ENCODE measurements at places on chromosomes 7 and 10. TPM values are rescaled to one million over a fixed set of nuclear protein-coding genes. Genes with fewer than 3 reads are reported as not detected.

Gene FXYD4
- total RNA-seq = not detected

Gene CCDC201
- not detected for total RNA-seq

Gene ADARB2
- total RNA-seq = 8.2 TPM

Gene SPDYE11
- total RNA-seq = not detected

Gene GSTO2
- 2.2 TPM for total RNA-seq

Gene ADAM22
- total RNA-seq = 111 TPM

Gene LEP
- 0.09 TPM for total RNA-seq

Gene GIMAP2
- total RNA-seq = 3.1 TPM

Gene RPP38
- 5.9 TPM for total RNA-seq

- DNase-seq = no peak
Measured at GRCh38 chr7:29391262-29391661, 172.4 kb upstream of the PRR15 start.

DNA sequence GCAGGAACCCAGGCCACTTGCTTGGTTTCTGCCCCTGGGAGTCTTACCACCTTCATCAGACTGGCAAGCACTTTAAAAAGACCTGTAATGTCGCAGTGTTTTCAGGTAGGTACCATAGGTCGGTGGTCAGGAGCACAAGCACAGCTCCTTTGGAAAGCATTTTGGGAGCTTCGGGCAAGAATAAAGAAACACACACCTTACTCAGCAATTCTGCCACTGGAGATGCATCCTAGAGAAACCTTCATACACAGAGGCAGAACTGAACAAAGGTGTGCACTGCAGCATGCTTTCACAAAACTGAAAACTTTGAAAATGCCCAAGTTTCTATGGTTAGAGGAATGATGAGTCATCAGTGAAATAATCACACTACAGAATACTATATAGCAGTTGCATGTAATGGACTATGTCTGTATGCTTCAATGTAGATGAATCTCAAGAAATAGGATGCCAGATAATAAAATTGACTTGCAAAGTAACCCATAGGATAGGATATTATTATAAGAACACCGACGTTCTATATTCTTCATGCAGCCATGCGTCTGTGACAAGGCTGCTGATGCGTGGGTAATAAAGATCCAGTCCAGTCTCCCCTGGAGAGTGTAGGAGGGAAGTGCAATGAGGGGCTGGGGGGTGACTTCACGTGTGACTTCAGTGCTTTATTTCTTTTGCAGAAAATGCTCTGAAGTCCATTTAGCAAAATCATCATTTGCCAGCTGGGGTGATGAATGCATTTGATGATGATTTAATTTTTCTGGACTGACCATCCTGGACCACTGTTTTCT lies 309.5 kb downstream of the WDR37 start:
- no peak for DNase-seq

DNA sequence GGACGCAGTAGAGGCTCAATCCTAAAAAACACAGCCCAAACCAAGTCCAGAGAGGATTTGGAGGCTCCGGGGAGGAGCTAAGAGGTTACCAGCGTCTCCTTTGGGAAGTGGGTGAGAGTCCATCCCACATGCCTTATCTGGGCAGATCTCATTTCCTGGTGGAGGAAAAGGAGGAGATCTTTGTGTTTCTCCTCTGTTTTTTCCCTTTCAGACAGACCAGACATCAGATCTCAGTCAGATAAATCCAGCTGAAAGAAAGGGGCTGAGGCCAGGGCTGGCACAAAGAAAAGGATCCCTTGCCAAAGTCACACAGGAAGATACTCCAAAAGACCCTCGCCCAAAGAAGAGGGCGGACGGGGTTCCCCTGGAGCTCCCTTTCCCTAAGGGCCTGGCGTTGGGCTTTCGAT lies 58.3 kb upstream of the COMTD1 start:
- DNase-seq = no peak

DNA sequence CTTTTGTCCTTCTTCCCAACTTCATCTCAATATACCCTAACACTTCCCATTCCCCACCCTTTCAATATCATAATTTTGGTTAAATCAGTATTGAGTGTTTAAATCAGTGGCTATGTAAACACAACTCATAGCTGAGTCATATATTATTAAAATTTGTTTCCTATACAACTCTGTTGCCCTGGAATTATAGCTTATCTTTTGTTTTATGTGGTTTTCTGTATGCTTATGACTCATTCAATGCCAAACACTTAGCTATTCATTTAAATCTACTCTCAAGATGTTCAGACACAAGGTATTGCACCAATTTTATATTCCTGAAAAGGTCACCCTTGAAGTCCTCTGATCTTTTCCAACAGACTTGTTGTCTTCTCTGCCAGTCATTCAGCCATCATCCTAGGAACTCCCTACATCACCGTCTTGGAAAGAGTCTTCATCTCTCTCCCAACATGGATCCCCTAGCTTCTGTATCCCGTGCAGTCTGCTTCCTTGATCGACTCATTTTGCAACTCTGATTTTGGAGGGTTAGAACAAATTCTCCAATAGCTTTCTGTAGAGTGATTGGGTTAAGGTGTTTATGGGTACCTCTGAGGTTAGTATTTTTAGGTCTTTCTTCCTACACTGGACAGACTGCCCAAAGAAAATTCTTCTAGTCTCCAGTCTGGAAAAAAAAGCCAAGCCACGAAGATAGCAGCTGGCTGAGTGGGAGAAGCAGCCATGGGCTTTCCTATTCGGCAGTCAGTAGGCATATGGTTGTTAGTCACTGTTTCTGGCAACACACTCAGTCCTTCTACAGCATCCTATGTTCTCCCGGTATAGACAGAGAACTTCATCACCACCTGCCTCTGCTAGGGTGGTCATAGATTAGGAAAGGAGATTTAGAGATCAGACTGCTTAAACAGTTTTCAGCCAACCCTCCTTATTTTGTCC lies 102.1 kb downstream of the CRPPA start:
- DNase-seq = no peak

DNA sequence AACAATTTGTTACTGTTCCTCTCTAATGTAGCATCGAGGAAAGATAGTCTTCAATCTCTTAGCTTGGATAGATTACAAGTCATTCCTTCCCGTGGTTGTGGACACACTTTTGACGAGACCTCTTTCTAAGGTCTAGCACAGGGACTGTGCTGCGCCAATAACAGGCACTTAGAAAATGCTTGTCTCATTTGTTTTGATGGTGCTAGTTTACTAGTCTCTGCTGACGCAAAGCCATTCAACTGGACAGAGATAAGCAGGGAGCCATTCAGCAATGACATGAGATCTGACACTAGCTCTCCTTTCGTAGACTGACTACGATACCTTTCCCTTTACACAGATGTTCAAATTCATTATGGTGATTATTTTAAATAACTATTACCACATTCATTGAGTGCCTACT lies 6.4 kb upstream of the JAZF1 start:
- DNase-seq = no peak

- DNase-seq = no peak
Measured at GRCh38 chr10:44467900-44468299, 83.0 kb upstream of the CXCL12 start.

DNA sequence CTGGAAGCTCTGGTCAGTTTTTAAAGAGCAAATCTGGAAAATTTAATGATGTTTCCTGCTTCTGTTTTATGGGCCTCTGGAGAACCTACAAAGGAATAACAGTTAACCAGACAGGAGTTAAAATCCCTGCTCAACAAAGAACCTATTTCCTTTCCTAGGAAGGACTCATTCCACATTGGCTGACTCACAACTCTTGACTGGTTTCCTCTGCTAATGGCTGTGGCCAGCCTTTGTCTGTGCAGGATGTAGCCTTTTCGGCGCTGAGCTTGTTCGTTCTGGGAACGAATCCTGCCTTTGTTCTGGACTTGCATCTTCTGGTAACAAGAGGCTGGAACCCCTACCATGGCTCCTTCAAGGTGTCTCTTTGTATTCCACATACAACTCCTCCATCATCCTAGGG lies 112.8 kb upstream of the PDCD4 start:
- DNase-seq = no peak

DNA sequence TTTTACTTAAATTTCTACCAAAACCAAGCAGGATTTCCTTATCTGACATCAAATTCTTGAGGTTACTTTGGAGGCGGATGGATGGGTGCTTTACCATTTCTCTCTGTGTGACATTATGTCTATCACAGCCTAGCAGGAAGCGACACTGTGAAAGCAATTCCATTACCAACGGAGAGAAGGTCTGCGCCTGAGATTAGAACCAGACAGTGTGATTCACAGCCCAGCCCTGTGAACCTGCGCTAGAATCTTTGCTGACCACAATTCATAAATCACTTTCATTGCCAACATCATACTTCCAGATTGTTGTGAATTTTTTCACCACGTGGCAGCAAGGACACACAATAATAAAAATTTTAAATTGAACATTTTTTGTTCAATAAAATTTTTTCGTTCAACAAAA lies 126.5 kb downstream of the CUBN start:
- DNase-seq = no peak

DNA sequence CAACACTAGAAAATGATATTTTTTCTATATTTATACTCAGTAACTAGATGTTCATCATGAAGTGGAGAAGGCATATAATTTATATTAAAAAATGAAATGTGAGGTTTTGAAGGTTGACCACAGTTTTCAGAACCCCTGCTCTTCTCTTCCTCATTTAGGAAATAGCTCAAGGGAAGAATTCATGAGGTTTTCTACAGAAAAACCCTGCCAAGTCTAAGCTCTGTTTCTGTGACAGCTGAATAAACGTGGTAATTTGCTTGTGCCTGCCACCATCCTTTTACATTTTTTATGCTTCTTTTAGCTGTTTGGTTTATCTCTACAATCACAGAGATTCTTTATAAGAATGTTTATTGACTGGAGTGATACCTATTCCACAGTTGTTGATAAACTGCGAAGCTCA lies 630.3 kb upstream of the POT1 start:
- DNase-seq = no peak

DNA sequence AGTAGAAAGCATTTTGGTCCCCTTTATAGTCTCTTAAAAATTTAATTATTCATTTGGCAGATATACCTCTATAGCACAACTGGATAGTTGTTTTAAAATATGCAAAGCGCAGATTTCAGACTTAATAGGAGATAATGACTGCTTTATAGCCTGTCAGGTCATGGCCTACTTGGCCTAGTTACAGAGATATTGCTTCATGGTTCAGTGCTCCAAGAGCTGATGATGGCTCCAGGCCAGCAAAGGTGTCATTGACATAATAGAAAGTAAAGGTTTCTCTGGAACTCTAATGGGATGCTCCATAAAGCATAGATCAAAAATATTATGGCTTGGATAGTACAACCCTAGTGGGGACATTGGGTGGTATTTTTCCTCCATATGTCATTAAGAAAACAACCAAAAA lies 285.7 kb downstream of the NXPH1 start:
- DNase-seq = peak; percentile 1

DNA sequence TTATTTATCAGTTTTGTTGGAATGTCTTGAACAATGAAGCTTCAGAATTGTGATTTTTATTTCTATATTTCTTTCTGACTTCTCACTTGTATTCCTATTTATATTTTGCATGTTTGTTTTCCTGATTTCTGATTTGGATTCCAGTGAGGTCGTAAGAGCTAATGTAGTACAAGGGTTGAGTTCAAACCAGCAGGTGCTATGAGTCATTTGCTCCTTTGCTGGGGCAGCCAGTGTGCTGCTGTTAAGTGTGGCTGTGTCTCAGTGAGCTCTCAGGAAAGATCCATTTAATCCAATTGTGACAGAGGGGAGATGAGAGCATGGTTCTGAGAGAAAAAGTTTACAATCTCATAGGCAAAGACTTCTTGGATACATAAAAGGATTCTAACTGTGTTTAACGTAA lies 48.6 kb downstream of the MCU start:
- DNase-seq = no peak

GRCh38 chr10:62856021-62856420 lies 39.9 kb upstream of the EGR2 start:
- DNase-seq = no peak

- no peak for DNase-seq
Measured at GRCh38 chr10:113148901-113149300, 198.9 kb downstream of the TCF7L2 start.

- DNase-seq = no peak
Measured at GRCh38 chr10:33735464-33735923, 401.0 kb upstream of the NRP1 start.

DNA sequence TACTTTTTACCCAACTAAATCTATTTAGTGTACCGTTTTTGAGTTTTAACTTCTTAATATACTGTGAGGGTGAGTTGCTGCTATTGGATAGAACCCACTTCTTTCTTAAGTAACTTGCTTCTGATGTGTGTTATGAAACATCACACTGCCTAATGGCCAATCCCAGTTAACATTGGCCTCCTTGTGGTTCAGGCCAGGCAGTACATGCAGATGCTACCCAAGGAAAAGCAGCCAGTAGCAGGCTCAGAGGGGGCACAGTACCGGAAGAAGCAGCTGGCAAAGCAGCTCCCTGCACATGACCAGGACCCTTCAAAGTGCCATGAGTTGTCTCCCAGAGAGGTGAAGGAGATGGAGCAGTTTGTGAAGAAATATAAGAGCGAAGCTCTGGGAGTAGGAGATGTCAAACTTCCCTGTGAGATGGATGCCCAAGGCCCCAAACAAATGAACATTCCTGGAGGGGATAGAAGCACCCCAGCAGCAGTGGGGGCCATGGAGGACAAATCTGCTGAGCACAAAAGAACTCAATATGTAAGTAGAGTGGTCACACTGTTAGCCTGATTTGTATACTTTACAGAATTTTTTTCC lies 39.7 kb downstream of the TES start:
- no peak for DNase-seq

- DNase-seq = no peak
Measured at GRCh38 chr7:4226524-4226882, 455.6 kb upstream of the FOXK1 start.

GRCh38 chr7:100865938-100866728 lies 1.1 kb upstream of the TRIP6 start:
- peak; percentile 86 for DNase-seq

DNA sequence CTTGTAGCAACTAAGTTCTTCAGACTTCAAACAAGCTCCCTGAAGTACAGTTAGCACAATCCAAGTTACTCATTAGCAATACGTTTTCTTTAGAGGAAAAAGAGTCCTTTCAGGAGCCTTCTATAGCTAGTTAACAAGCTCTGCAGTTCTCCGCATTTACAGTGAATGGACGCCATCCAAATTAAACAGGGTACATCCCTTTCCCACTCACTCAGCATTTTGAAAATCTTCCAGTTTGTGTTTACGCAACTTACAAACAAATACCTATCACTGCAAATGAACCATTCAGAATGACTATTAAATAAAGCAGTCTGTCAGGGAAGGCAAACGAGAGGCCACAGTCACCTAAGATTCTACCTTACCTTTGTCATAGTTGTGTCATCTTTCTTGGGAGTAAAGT lies 84.5 kb downstream of the RNF32 start:
- no peak for DNase-seq

DNA sequence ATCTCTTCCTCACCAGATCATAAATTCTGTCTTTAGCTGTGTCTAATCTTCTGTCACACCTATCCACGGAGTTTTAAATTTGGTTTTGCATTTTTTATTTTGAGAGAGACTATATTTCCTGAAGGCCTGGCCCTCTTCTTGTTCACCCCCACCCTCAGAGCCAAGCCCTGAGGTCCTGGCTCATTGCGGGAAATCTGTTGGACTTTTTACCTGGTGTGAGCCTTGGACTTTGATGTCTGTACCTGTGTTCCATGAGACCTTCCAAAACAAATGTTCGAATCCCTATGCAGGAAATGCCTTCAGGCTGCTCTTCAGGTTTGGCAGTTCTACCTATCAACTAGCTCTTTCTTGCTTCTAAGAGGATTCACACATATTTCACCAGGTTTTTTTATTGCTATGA lies 175.2 kb upstream of the GRB10 start:
- no peak for DNase-seq

Measured in cerebellum (tissue), 4 donors.